IMR-90 (cell line): ENCODE measurements at places on chromosomes 7 and 10. TPM values are rescaled to one million over a fixed set of nuclear protein-coding genes. Genes with fewer than 3 reads are reported as not detected.
A peak's percentile ranks its signal among the peaks of the same experiment; 100 is the strongest.

Gene PHKG1
- under 0.01 and 0.72 TPM in 2 replicates for total RNA-seq

Gene OAT
- 152 and 190 TPM in 2 replicates for total RNA-seq

DNA sequence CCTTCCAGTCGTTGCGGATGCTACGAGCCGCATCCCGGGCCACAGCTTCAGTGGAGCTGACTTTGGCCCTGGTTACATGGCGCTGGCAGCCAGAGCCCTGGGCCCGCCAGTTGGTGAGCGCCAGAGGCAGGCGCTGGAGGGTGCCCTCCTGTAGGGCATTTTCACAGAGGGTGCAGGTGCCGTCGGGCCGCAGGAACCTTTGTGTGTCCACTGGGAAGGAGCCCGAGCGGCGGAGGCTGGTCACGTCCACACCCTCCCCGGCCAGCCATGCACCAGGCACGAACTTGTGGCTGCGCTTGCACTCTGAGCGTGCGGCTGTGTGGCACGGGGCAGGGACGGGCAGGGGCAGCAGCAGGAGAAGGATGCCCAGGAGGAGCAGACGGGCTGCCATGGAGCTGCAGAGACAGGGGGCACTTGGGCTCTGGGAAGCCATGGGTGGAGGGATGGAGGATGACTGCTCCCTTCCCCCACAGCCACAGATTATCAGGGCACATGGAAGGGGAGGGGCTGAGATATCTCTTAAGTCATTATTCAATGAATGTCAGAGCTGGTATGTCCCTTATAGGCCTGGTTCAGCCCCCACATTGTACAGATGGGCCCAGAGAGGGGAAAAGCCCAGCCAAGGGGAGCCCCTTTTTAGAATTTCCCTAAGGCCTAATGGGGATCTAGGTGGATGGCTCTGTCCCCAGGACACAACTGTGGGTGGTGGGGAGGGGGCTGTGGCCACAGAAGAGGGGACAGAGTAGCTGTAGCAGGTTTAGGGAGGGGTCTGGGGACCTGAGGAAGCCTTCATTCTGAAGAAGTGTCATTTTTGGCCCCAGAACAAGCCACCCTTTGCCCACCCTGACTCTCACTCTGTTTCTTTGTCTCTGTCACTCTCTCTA lies 1.8 kb downstream of the PRF1 start:
- DNase-seq: no peak
- H3K27me3 ChIP-seq: peaks cover 22% of the 10 kb centered on the region
- no peak overlapping the region for H3K4me3 ChIP-seq
- no peak overlapping the region for H3K27ac ChIP-seq

DNA sequence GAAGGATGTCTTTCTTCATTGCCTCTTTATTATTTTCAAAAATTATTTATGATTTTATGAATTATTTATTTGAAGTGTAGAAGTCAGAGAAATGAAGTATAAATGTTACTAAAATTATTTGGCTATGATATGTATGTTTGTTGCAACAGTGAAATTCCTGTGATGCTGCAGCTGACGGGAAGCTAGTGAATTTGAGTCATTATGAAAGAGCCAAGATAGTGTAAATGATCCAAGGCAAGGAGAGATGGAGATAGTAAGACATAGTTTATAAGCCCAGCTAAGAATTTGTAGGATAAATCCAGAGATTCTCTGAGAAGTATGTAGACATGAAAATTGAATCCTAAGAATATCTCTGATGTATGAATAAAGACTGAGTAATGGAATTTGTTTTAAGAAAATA lies 30.8 kb downstream of the CASD1 start:
- DNase-seq: peak; percentile 50
- H3K4me1 ChIP-seq: no peaks in the 10 kb centered on the region
- no peak overlapping the region for H3K27ac ChIP-seq
- H3K36me3 ChIP-seq: no peaks in the 10 kb centered on the region

DNA sequence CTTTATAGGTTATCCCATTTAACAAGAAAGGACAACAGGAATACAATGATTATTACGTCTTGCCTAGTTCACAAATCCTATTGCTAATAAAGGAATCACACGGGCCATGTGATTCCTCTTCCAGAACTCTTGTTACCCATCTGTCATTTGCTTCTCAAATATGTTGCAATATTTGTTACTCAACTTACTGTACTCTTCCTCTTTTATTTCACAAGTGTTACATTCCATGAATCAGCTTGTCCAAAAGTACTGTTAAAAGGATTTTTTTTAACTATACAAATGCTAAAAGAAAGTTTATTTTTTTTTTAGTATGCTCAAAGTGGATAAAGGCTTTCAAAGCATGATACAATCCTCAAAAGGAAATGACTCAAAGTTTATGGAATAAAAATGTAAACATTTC lies 3.9 kb upstream of the CD36 start:
- peak overlapping the region; percentile 81; the same call in 1 of the 2 replicates for H3K27ac ChIP-seq
- no peak overlapping the region for H3K4me3 ChIP-seq
- peak; percentile 93 for DNase-seq
- peaks cover 17% of the 10 kb centered on the region for H3K4me1 ChIP-seq
